ENCODE measurements at places on chromosomes 12 and 14.

GRCh38 chr14:36223558-36223957 lies 47.0 kb upstream of the PTCSC3 start:
- no peak for DNase-seq

DNA sequence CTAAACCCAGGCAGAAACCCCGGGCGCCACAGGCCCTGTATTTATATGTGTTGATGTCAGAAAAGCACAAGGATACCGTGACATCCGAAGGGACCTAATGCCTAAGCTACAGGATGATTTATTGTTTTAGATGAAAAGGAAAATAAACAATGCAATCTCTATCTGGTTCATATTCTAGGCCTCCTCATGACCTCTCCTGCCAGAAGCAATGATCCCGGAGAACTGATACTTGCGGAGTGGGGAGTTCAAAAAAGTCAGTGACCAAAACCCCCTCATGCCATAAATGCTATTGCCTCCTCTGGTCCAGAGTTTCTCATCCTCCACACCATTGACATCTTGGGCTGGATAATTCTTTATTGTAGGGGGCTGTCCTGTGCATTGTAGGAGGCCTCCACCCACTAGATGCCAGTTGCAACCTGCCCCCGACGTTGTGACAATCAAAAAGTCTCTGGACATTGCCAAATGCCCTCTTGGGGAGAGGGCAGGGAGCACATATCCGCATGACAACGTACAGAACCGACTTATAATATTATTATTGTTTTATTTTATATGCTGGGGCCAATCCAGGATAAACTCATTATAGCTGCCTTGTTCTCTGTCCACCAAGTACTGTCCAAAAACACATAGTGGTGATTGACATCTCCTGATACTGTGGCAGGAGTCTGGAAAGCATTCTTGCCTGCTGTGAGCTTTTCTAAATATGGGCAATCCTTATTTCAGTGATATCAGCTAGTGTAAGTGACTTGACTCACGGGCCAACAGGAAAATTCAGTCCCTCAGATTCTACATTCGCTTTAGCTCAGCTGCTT lies 1.1 kb upstream of the CSRP2 start:
- no peak for DNase-seq

GRCh38 chr12:68326716-68327115 lies 5.4 kb downstream of the MDM1 start:
- DNase-seq, result no peak

DNA sequence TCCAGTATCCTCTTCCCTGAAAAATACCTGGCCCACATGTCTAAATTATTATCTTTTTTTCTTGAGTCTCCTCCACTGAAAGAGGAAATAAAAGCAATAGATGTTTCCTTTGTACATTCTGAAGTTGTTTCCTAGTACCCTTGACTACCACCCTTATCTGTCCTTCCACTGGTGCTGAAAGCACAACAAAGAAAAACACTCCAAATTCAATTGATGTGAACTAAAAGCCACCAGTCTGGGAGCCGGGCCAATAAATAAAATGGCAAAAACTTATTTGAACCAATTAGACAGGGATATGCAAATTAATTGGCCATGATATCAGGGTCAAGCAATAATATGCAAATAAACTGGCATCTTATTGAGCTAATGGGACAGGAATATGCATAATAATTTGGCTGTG lies 330.5 kb downstream of the PAWR start:
- no peak for DNase-seq

- no peak for DNase-seq
Measured at GRCh38 chr14:103141117-103141796, 18.0 kb downstream of the TNFAIP2 start.

- no peak for DNase-seq
Measured at GRCh38 chr12:128823216-128823915, 392 bp downstream of the SLC15A4 start.

GRCh38 chr12:63090716-63091115 lies 60.3 kb downstream of the AVPR1A start:
- no peak for DNase-seq

DNA sequence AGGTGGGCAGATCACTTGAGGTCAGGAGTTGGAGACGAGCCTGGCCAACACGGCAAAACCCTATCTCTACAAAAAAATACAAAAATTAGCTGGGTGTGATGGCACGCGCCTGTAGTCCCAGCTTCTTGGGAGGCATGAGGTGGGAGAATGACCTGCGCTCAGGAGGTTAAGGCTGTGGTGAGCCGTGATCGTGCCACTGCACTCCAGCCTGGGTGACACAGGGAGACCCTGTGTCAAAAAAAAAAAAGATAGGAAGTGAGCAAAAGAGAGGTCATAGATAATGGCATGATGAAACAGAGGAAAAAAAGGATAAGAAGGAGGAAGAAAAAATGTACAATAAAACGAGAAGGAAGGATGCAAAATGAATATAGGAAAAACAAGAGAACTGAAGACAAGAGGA lies 159.5 kb downstream of the ETV6 start:
- DNase-seq, result no peak

GRCh38 chr14:65565948-65566347 lies 153.4 kb downstream of the FUT8 start:
- DNase-seq, result no peak

DNA sequence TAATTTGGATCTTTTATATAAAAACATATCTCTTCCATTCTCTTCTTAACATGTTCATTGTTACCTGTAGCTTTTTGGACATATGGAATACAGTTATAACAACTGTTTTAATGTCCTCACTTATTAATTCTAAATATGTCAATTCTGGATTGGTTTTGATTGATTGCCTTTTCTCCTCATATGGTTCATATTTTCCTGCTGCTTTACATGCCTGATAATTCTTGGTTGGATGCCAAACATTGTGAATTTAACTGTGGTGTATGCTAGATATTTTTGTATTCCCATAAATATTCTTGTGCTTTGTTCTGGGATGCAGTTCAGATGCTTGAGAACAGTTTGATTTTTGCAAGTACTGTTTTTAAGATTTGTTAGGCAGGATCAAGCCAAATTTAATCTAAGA lies 10.8 kb downstream of the C14orf132 start:
- DNase-seq, result no peak

GRCh38 chr14:61171727-61172126 lies 109.4 kb downstream of the TMEM30B start:
- no peak for DNase-seq

- DNase-seq, result no peak
Measured at GRCh38 chr12:101439236-101439635, 31.7 kb upstream of the ARL1 start.

DNA sequence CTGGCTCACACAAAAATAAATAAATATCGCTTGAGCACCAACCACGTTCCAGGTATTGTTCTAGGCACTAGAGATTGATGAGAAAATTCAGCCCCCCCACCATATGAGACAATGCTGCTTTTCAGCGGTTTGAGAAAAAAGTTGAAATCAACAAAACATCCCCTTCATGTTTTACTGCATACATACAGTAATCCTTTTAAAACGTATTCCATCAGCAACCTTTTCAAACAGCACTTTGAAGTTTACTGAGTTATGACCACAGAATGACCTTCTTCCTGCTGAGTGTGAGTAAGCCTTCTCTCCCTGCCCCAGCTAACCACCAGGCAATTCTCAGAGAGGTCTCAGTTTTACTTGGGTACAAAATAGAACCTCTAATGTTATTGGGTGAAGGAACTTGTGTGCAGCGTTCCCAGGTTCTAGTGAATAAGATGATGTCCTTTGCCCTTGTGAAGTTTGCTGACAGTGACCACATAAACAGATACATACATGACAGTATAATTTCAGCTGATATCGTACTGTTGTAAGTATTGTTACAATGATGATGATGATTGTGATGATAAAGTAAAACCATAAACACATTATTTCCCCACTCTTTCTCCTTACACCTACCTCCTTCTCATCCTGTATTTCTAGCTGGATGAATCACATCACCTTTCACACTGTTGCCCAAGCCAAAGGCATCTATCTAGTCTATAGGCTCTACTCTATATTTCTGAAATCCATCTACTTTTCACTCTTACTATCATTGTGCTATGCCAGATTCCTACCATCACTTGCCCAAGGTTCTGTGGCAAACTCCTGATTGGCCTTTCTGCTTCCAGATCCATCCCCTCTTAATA lies 124.4 kb upstream of the KRR1 start:
- DNase-seq, result peak; percentile 20

DNA sequence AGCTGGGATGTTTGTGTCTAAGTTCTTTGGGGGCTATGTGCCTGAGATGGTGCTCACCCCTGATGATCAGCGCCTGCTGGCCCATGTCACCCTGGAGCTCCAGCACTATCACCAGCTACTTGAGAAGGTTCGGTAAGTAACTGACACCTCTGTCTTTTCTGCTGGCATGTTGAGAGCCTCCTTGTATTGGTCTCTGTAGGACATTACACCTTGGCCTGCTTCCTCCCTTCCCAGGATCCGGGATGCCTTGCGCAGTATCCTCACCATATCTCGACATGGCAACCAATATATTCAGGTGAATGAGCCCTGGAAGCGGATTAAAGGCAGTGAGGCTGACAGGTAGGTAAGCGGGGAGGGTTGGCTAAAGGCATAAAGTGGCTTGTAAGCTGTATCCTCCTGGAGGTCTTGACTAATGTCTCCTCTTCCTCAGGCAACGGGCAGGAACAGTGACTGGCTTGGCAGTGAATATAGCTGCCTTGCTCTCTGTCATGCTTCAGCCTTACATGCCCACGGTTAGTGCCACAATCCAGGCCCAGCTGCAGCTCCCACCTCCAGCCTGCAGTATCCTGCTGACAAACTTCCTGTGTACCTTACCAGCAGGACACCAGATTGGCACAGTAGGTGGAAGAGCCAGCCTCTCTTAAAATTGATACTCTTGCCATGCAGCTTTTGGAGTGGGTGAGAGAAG lies 5.5 kb downstream of the DDIT3 start:
- no peak for DNase-seq

- DNase-seq, result no peak
Measured at GRCh38 chr12:10293570-10294227, 14.0 kb upstream of the KLRD1 start.

DNA sequence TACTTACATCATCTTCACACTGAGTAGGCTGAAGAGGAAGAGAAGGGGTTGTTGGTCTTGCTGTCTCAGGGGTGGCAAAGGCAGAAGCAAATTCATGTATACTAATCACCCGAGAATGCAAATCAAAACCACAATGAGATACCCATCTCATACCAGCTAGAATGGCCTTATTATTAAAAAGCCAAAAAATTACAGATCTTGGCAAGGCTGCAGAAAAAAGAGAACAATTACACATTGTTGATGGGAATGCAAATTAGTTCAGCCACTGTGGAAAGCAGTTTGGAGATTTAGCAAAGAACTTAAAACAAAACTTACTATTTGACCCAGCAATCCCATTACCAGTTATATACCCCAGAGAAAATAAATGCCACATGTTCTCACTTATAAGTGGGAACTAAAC lies 154.9 kb downstream of the SEC23A start:
- no peak for DNase-seq

- DNase-seq, result no peak
Measured at GRCh38 chr14:72599579-72600470, 294.1 kb downstream of the DPF3 start.

GRCh38 chr14:95023115-95023514 lies 134.2 kb downstream of the DICER1 start:
- no peak for DNase-seq

GRCh38 chr12:15486859-15487258 lies 164.6 kb downstream of the PTPRO start:
- DNase-seq, result no peak

DNA sequence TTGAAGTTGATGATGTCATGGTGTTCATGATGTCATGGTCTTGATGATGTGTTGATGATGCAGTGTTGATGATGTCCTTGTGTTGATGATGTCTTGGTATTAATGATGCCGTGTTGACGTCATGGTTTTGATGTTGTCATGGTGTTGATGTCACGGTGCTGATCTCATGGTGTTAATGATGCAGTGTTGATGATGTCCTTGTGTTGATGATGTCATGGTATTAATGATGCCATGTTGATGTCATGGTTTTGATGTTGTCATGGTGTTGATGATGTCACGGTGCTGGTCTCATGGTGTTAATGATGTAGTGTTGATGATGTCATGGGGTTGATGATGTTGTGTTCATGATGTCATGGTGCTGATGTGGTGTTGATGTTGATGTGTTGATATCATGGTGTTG lies 48.0 kb upstream of the RIMBP2 start:
- DNase-seq, result no peak

GRCh38 chr14:95507701-95508103 lies 8.7 kb downstream of the SYNE3 start:
- DNase-seq, result no peak

DNA sequence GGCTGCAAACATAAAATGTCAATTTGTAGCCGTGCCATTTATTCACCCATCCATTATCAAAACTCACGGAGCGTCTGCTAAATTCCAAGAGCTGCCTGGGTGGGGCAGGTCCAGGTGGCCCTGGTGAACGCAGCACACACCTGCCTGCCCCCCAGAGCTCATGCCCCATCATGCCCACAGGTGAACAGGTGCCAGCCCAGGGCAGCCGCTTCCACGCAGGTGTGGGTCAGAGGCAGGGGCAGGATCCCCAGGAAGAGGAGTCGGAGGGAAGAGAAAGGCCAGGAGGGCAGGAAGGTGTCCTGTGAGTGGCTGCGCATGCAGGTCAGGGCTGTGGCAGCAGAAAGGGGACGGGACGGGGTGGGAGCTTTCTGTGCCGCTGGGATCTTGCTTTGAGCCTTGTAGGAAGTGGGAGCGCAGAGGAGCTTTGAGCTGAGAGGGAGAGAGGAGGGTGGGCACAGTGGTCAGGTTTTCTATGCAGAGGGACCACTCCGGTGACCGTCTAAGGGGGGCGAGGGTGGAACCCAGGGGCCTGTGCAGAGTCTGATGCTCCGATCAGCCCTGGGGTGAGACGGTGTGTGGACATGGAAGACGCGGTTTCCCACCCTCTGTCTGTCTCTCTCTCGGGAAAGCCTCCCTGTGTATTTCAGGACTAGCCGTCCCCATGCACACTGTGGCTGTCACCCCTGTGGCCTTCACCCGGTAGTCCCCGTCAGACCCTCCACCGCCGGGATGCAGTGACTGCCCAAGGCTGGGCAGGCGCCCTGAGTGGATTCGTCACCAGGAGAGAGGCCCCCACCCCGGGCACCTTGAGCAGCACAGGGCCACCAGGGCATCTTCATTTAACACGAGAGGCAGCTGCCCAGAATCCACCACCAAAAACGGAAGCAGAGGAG lies 26.7 kb downstream of the GALNT9 start:
- no peak for DNase-seq

DNA sequence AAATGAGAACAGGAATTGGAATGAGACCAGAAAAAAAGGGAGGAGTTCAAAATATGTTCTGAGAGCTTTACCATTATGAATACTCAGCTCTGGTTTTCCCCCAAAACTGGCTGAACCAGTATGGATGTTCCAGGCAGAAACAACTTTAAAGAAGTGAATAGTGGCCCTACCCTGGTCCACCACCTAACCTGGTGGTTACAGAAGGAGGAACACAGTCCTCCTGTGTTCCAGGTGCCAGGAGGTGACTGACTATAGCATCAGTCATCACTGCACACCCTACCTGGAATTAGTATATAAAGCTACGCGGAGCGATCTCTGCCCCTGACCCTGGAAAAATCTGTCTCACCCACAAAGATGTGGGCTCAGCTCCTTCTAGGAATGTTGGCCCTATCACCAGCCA lies at the start of gene A2ML1:
TSS of gene A2ML1 (plus strand) at position 324 of the 400 bp plus-strand sequence. CDS start at position 355, 31 bp downstream.
- DNase-seq, result no peak
